NCI-H1105 (cell line): ENCODE measurements at places on chromosomes 4 and X.

- DNase-seq, result no peak
These were observed 96.1 kb downstream of the AFF1 start for GRCh38 chr4:87030755-87031441.

DNA sequence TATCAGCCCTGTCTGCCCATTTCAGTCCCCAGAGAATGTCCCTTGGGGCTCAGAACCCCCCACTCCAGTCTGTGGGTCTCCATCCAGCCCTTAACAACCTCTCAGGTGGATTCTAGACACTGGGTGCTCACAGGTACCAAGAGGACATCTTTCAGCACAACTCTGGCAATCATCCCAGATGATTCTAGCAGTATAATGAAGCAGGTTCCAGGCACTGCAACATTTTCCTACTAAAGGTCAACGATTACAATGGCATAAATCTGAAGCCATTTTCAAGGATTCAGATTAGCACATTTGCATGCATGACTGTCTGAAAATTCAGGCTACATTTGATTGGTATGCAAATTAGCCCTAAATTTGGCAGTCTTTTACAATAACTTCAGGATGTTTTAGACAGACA is 10.0 kb downstream of the SLC2A9 start:
- no peak for DNase-seq

DNA sequence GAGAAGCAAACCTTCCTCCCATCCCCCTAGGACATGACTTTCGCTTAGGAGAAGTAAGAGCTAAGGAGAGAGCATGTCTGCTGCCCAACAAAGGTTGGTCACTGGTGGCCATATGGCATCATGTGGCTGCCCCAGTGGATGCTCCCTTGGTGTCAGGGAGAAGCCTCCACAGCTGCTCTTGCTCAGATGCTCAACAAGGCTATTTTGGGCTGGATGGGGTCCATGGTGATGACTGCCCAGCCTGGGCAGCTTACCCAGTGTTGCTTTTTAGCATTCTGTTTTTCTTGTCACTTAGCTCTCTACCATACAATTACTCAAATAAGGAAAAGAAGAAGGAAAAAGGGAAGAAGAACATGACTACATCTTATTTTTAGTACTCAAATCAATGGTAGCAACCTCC is 48.9 kb upstream of the PPARGC1A start:
- no peak for DNase-seq

- DNase-seq, result no peak
These were observed 517.7 kb downstream of the BCOR start for GRCh38 chrX:39580043-39580442.

DNA sequence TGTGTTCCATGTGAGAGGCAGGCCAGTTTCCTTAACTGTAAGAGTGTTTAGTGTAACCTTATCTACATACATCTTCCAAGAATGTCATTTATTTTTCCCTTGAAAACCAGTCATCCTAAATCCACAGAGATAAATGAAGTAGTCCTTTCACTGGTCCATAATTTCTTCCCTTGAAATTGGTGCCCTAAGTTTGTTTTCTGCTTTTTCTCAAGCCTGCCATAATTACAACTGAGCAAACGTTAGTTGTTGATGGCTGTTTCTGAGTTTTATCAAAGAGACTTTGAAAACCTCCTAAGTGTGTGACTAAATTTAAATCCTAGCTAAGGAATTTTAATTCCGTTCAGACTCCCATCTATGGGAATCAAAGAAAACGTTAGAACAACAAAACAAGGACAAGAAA is 3.6 kb upstream of the TDO2 start:
- no peak for DNase-seq
